ENCODE measurements at places on chromosomes 13 and 19. TPM values are rescaled to one million over a fixed set of nuclear protein-coding genes. Genes with fewer than 3 reads are reported as not detected.

Gene KIRREL2
- total RNA-seq: not detected

GRCh38 chr13:93621966-93622365 is 395.4 kb downstream of the GPC6 start:
- no peak overlapping the region for H3K4me3 ChIP-seq
- no peaks in the 10 kb centered on the region for H3K4me1 ChIP-seq
- no peaks in the 10 kb centered on the region for H3K27me3 ChIP-seq
- DNase-seq: no peak
- H3K27ac ChIP-seq: no peak overlapping the region

DNA sequence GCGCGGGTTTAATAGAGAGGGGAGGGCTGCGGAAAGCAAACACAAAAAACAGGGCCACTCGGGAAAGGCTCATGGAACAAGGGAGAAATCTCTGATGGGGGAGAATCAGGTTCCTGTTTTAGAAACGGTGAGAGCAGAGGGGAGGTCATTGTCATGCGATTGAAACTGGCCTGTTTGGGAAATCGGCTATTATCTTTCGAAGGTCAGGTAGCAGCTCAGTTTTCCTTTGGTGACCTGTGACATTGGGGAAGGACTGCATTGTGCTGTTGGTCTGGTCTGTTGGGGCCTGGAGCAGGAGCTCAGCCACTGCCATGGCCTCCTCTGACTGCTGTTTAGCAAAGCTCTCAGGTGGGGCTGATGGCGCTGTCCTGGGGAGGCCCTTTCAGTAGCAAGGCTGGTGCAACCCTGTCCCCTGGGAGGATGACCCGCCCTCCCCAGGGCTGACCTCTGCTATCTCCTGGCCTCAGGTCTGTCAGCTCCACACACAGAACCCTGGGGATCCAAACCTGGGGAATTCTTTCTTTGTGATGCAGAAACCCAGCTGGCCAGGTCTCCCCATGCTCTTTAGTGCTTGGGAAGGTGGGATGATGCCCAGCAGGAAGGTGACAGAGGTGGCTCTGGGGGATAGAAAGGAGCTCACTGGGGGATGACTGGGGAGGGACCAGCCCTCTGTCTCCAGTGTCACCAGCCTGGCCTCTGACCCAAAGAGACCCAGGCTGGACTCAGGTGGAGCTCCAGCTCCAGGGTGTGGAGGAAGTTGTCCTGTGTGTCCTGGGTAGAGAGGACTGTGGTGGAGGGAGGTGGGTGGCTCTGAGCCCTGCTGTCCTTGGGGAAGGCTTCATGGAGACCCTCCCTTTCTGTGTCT is 21.2 kb upstream of the CD177 start:
- H3K4me3 ChIP-seq: no peak overlapping the region
- H3K4me1 ChIP-seq: peaks cover 15% of the 10 kb centered on the region
- peak overlapping the region; percentile 17 for H3K27ac ChIP-seq
- no peak for DNase-seq

- peaks cover 15% of the 10 kb centered on the region for H3K4me1 ChIP-seq
- H3K27me3 ChIP-seq: no peaks in the 10 kb centered on the region
- peak; percentile 57 for DNase-seq
- no peaks in the 10 kb centered on the region for H3K36me3 ChIP-seq
- no peak overlapping the region for H3K4me3 ChIP-seq
Measured at GRCh38 chr19:44576843-44577565, 36.4 kb upstream of the IGSF23 start.

GRCh38 chr13:98478189-98479129 is 98.4 kb downstream of the STK24 start:
- H3K4me1 ChIP-seq: peaks cover 64% of the 10 kb centered on the region
- H3K36me3 ChIP-seq: no peaks in the 10 kb centered on the region
- H3K4me3 ChIP-seq: no peak overlapping the region
- DNase-seq: no peak
- no peaks in the 10 kb centered on the region for H3K27me3 ChIP-seq

Data from transverse colon (tissue), 4 donors.